NCI-H1092 treated with DMSO at 0.1 percent for 48 hours (cell line): ENCODE measurements at places on chromosomes 5 and 9.

DNA sequence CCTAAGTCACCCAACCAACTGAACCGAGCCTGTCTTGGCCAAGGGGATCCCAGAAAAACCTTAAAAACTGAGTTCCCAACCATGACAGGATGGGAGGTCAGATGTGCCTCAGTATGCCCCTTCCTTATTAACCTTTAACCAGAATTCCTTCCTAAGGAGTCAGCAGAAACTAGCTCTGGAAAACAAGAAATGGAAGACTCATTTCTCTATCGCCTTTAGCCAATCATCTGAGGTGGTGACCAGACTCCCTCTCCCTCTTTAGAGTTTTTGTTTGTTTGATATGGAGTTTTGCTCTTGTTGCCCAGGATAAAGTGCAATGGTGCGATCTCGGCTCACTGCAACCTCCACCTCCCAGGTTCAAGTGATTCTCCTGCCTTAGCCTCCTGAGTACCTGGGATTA is 37.5 kb downstream of the SLC28A3 start:
- DNase-seq = no peak

GRCh38 chr5:60295423-60295822 is 401.9 kb upstream of the PDE4D start:
- no peak for DNase-seq

DNA sequence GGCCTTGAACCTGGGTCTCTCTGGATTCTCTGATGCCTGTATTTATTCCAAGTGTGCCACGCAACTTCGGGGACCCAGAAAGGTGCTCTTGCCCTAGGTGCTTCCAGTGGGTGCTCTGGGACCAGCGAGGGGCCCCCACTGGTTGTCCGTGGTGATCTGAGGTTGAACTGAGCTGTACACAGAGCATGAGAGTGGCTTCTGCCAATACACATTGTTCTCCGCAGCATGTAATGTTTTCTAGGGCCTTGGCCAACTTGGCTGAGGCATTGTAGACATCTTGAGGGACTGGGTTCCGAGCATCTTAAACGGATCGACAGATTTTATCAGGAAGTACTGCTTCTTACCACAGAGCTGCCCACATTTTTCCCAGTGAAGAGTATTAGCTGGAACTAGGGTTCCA is 117.9 kb downstream of the MTX3 start:
- DNase-seq = no peak

DNA sequence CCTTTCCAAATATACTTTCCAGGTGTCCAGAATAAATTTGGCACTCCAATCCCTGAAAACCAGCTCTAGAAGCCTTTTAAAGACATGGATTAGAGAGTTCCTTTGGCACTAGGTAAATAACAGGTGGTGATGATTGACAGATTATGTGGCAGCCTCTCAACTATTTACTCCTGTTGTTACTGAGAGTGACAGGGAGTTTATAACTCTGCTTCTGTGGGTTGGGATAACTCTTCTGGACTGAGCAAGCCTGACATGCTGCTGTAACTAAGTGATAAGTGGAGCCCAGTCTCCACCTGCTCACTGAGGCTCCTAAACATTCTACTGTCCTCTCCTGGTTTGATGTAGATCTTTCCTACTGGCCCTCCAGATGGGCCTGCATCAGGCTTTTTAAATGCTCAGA is 693.2 kb upstream of the FTMT start:
- no peak for DNase-seq
